Kasumi-1 (cell line): ENCODE measurements at places on chromosomes 7 and 10.

GRCh38 chr7:130150587-130150986, 54.6 kb downstream of the TMEM209 start:
- DNase-seq, result no peak

- DNase-seq, result no peak
Observed at GRCh38 chr10:31401287-31401686, 82.3 kb downstream of the ZEB1 start.

DNA sequence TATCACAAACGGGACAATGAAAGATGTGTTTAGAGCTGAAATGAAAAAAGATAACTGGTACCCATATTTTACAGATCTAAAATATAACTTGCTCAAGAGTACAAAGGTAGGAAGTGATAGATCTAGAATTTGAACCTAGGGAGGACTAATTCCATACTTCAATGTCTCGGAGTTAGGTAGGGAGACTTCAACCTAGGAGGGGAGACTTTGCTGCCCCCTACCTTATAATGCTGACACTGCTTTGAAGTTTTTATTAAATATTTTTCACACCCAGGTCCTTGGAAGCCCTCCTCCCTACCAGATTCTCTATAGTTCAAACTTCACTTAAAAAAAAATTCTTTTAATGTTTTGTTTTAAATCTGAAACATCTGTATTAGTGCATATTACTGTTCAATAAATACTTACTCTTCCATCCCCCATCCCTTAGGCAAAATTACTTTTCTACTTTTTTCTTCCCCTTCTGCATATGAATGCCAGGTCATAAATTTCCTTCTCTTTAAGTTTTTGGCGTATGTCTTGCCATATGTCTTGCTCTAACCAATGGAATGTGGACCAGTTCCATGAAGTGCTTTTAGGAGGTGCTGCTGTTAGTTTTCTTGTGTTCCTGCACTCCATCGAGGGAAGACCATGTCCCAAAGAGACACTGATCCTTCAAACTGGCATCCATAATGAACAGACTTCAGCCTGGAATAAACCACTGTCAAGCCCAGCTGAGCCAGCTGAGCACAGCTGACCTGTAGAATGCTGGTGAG, 57.8 kb downstream of the MICU1 start:
- DNase-seq, result peak; percentile 72

- peak; percentile 23 for DNase-seq
Observed at GRCh38 chr7:97499204-97499603, 232.7 kb upstream of the TAC1 start.

DNA sequence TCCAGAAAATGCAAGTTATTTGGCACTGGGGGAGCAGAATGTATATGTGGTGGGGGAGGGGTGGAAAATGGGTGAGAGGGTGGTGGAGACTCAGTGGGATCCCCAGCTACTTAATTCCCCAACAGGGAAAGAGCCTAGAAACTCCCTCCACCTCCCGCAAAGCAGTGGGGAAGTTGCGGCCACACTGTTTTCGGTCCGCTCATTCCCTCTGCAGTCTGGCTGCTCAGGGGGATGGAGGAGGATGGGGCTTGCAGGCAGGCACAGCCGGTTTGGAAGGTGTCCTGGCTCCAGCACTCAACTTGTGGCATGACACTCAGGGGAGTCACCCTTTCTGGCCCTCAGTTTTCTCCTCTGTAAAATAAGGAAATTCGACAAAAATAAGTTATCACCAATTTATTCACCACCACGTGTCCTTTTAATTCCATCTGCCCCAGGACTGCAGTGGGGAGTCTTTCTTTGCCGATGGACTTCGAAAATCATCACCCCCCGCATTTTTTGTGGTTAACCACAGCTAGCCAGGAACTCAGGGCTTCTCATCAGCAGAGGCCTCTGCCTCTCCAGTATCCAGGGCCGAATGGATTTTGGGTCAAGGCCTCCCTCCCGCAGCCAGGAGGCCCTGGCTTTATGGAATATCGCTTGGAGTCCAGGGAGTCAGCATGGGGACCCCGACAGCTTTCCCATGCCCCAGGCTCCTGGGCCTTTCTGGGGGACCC, 1.6 kb upstream of the HTRA1 start:
- DNase-seq, result no peak

GRCh38 chr10:102776779-102777456, 33.2 kb downstream of the WBP1L start:
- peak; percentile 97 for DNase-seq

DNA sequence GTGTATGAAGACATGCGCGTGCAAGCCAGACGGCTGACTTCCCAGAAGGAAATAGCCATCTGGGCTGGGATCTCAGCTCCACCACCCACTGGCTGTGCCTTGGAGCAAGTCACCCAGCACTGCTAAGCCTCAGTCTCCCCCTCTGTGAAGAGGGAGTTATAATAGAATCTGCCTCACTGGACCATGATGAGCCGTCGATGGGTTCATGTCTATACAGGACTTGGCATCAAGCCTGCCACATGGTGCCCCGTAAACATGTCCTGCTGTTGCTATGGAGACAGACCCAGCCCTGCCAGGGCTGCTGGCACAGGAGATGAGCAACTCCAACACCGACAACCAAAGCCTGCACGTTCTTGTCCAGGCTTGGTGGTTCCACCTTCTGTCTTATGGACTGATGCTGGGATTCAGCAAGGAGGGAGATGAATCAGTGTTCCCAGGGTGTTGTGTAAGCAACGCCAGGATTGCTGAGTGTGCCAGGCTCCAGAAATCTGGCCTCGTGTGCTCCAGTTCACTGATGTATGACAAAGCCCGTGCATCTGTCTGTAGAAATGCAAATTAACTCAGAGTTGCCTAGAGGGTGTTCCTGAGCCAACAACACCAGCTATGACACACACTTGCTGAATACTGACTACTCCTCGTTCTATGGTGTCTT, 5.6 kb downstream of the GPR15LG start:
- DNase-seq, result no peak

- DNase-seq, result no peak
Observed at GRCh38 chr7:10022957-10023356, 950.7 kb upstream of the PHF14 start.

- no peak for DNase-seq
Observed at GRCh38 chr10:116240157-116240950, 32.7 kb downstream of the GFRA1 start.

DNA sequence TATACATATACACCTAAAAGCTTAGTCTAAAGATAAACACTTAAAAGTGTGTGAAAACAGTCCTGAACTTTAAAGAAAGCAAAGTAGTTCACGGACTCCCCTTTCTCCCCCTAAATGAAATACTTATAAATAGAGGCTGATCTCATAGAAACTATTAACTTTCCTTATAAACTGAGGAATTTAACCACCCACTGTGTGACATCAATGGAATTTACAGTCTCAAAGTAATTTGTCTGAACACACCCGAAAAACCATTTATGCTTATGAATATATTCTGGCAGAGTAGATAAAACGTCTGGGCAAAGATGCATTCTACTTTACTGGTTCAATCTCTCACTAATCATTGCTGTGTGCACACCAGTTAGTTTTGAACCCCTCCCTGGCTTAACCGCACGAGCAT, 181.8 kb upstream of the DGKB start:
- no peak for DNase-seq

DNA sequence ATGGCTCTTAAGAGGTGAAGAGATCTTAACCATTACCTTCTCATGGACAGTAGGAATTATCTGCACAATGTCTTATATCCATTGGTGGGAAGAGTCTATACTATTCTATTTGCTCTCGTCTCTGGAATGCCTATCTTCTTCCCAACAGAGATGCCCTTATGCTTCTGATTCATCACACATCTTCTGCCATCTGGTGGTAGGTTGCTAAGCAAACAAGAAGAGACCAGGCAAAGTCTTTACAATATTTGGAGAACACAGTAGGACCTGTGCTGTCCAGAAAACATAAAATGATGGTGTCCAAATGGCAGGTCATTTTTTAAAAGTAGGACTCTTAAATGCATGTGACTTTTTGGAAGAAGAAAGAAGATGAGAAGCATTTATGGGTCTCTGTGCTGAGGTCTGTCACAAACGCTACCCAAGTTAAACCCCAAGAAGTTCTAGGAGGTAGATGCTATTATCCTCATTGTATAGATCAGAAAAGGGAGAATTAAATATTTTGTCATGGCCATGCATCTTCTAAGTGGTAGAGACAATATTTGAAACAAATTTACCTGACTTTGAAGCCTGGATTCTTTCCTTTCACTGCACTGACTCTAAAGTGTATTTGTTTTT, 67.8 kb upstream of the NXPH1 start:
- DNase-seq, result peak; percentile 36

DNA sequence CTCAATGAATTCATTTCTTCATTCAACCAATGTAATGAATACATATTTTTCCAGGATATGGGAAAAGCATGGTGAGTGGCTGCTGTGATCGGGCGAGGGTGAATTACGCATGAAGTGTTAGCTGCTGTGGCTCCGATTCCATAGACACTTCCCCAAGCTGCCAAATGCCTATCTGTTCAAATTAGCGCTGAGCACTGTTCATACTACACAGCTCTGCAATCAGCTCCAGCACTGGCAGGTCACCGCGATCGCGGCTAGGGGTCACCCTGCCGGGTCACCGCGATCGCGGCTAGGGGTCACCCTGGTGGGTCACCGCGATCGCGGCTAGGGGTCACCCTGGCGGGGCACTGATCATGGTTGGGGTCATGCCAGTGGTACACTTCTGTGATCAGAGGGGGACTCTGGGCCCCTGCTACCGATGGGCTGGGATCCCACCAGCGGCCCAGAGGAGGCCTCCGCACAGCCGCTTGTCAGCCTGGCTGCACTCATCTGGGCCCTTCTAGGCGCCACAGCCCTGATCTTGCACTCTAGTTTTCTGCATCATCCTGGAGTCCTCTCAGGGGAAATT, 49.3 kb downstream of the JAKMIP3 start:
- DNase-seq, result no peak

GRCh38 chr10:98832196-98832595, 385.5 kb upstream of the HPS1 start:
- DNase-seq, result no peak

DNA sequence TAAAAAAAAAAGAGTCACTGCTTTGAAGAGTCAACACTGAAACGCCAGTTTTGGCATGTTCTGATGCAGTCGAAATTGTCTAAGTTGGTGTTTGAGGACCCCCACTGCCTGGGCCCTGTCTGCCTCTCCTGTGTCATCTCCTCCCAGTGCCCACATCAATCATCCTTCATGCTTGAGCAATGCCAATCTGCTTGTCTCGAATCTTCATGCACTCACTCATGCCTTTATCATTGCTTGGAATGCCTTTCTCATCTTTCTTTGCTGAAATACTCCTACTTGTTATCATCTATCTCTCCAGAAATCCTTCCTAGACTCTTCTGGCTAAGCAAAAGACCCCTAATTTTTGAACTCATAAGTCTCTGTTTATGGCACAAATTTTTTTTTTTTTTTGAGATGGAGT, 42.1 kb upstream of the PLPP4 start:
- DNase-seq, result no peak

GRCh38 chr7:28301148-28301641, 111.1 kb upstream of the CREB5 start:
- DNase-seq, result no peak

DNA sequence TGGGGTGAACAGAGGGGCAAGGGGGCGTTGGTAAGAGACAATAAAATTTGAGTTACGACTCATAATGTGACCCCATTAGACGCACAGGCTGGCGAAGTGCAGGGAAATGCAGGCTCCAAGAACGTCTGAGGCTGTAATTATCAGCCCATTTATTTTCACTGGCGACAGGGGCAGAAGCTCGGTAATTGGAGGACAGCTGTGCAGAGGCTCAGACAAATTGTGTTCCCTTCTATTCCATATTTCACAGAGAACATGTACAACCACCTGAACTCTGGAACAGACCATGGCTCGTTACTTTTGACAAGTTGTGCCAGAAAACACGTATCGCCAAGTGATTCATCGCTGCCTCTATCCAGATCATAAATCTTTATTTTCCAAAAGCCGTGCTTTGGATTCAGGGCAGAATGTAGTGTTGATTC, 137.3 kb upstream of the FRMD4A start:
- DNase-seq, result no peak

- DNase-seq, result no peak
Observed at GRCh38 chr10:122379041-122379440, 4.5 kb downstream of the PLEKHA1 start.

- no peak for DNase-seq
Observed at GRCh38 chr10:114753126-114753525, 68.5 kb upstream of the FHIP2A start.

DNA sequence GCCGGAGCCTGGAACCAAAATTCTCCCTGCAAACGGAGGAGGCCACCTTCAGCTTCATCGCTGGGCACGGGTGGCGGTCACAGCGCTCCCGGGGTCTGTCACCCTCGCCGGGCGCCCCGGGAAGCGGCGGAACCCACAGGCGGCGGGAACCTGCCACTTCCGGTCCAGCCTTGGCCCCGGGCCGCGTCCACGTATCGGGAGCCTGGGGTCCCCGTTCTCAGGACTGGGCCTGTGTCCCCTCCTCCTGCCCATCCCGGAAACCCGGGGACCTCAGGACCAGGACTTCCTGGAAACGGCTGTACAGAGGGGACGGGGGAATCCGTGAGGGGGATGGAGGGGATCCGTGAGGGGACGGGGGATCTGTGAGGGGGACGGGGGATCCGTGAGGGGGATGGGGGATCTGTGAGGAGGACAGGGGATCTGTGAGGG, 25.4 kb downstream of the PDGFA start:
- no peak for DNase-seq

- DNase-seq, result no peak
Observed at GRCh38 chr10:133141958-133142340, 18.1 kb upstream of the KNDC1 start.

- DNase-seq, result no peak
Observed at GRCh38 chr10:12382956-12383531, 33.7 kb downstream of the CAMK1D start.

DNA sequence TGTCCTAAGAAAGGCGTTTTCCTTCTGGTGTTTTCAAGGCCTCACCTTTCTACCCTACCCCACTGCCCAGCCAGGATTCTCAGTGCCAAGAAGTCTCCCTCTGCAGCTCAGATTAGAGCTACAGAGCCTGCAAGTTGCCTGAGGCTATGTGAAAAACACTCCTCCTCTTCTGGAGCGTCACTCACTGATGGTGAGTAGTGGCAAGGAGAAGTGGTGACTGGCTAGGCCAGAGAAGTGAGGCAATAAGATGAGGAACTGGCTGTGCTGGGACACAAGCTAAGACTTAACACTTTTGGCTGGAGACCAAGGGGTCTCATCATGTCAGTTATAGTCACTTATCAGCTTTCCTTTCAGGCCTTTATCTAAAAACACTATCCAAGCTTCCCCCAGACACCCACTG, 86.7 kb upstream of the PRKAR2B start:
- DNase-seq, result peak; percentile 57

DNA sequence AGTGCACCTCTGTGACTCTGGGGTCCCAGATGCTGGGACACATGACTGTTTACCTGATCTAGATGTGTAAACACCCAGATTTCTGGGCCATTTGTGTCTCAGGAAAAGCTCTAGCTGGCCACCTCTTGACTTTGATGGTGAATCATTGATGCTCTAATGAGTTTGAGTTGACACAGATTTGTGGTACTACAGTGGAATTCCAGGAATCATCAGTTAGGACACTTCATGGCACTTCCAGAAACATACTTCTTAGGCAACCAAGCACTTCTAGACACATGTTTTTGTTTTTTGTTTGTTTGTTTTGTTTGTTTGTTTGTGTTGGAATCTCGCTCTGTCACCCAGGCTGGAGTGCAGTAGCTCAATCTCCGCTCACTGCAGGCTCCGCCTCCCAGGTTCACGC, 302.2 kb upstream of the ZMIZ1 start:
- no peak for DNase-seq
